Activated naive CD4-positive, alpha-beta T cell (primary cell): ENCODE measurements at places on chromosomes 6 and 20.

- DNase-seq = no peak
Measured at GRCh38 chr6:136975089-136975715, 53.1 kb downstream of the SLC35D3 start.

DNA sequence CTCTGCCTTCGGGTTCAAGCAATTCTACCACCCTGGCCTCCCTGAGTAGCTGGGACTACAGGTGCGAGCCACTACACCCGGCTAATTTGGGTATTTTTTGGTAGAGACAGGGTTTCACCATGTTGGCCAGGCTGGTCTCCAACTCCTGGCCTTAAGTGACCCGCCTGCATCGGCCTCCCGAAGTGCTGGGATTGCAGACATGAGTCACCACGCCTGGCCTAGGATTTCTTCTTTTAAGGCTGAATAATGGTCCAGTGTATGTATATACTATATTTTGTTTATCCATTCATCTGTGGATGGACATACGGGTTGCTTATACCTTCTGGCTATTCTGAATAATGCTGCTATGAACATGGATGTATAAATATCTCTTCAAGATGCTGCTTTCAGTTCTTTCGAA lies 17.1 kb downstream of the RIOK1 start:
- DNase-seq = no peak

- DNase-seq = no peak
Measured at GRCh38 chr6:115363379-115363778, 697.3 kb downstream of the FRK start.

DNA sequence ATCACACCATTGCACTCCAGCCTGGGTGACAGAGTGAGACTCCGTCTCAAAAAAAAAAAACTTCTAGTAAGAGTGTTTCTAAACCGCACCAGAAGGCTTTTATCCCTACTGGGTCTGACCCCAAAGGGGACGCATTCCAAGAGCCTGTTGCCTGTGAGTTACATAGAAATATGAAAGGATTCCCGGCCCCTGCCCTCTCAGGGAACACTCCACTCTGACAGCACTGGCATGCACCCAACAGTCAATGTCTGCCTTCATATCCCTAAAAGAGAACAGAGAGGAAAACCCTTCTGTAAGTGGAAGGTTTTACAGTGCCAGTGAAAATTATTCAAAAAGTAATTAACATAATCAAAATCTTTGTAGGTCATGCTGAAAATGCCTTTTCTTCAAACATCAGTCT lies 117.1 kb upstream of the PTPRT start:
- no peak for DNase-seq

DNA sequence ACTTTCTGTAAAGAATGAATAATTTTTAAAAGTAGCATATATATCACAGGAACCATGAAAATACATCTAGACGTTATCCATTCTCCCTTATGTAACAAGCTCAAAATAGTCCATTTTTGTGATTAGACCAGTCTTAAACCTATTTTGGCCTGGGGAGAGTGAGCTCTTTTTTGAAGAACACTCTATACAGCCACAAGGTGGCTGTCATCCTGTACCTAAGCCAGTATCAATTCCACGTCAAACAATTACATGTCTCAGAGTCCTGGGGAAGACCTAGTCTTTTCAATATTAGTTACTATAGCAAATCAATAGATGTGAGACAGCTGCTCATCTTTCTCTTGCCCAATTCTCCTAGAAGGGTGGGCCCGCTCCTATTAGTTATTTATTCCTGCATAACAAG lies 28.4 kb downstream of the FBXO5 start:
- no peak for DNase-seq

DNA sequence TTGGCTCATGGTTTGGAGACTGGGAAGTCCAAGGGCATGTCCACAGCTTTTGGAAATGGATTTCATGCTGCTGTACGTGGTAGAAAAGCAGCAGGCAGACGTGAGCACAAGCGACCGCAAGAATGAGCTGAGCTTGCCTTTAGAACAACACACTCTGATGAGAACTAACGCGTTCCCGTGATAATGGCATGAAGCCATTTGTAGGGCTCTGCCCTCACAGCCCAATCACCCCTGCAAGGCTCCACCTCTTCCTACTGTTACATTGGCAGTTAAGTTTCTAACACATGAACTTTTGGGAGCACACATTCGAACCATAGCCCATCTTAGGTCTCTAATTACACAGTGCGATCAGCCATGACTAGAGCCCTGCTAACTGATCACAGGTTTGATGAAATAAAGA lies 107.5 kb upstream of the TMEM170B start:
- DNase-seq = no peak
